ENCODE measurements at places on chromosomes 7 and 10.

- no peak for DNase-seq
These were observed 409.1 kb upstream of the ANKRD30A start for GRCh38 chr10:36716291-36716690.

DNA sequence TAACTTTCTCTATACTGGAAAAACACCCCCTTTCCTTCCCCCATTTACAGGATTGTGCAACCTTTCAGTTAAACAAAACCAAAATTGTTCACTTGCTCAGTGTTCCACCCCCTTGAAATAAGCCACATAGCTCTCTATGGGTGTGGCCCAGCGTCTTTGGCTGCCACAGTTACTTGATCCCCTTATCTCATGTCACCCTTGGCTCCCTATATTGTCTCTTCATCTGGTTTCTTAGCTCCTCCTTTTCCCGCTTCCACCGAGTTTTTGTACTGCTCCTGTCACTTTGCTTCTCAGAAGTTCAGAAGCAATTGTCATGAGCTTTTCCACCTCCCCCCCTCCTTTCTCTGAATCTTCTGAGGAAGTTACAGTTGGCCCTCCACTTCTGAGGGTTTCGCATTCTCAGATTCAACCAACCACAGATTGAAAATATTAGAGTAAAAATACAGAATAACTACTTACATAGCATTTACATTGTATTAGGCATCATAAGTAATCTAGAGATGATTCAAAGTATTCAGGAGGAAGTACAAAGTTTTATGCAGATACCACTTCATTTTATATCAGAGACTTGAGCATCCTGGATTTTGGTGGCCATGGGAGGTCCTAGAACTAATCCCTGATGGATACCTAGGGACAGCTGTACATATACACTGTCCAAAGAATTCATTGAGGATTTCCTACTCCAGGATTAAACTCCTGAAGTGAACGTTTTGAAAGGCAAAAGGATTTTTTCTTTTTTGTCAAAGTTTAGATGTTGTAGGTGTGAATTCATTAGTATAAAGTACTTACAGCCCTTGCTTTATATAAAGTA is 60.4 kb downstream of the ADD3 start:
- DNase-seq = no peak

DNA sequence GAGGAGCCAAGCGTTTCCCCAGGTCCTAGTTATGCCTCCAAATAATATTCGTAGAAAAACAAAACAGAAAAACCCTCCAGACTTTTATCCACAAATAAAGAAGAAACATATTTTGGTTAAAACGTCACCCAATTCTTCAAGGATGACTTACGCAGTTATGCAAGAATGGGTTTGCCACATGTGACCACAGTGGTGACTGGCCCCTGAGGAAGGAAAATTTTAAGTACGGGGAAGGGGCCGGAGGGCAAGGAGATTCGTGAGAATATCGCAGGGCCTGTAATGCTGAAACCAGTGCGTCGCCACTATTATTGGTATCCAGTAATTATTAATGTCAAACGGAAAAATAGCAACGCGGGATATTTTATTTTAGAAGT is 537 bp upstream of the MRPS24 start:
- no peak for DNase-seq

GRCh38 chr7:117401293-117402002 is 25.8 kb downstream of the ASZ1 start:
- no peak for DNase-seq

- DNase-seq = no peak
These were observed 11.6 kb upstream of the BNIP3 start for GRCh38 chr10:131993275-131993674.

GRCh38 chr10:111531690-111532089 is 454.9 kb downstream of the ADRA2A start:
- DNase-seq = no peak

- no peak for DNase-seq
These were observed 622.2 kb downstream of the KCNMA1 start for GRCh38 chr10:77015360-77015759.

- DNase-seq = no peak
These were observed 638 bp downstream of the BRAT1 start for GRCh38 chr7:2554661-2555111.

DNA sequence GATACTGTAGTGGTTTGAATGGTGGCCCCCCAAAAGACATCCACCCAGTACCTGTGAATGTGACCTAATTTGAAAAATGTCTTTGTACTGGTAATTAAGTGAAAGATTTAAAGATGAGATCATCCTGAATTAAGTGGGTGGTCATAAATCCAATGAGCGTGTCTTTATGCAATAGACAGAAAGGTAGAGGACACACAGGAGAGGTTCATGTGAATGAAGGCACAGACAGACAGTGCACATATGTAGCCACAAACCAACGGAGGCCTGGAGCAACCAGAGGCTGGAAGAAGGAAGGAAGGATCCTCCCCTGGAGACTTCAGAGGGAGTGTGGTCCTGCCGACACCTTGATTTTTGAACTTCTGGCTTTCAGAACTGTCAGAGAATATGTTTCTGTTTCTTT is 160.3 kb downstream of the CNTNAP2 start:
- DNase-seq = no peak
